WTC11 (cell line): ENCODE measurements at places on chromosomes 3 and 15.

- H3K4me3 ChIP-seq = no peak overlapping the region
- no peak overlapping the region for H3K27ac ChIP-seq
- H3K27me3 ChIP-seq = peaks cover 3% of the 10 kb centered on the region; the same call in 1 of the 2 replicates
- H3K36me3 ChIP-seq = peaks cover 12% of the 10 kb centered on the region
- no peak for DNase-seq
These were observed 69.7 kb downstream of the FMN1 start for GRCh38 chr15:33124811-33125210.

DNA sequence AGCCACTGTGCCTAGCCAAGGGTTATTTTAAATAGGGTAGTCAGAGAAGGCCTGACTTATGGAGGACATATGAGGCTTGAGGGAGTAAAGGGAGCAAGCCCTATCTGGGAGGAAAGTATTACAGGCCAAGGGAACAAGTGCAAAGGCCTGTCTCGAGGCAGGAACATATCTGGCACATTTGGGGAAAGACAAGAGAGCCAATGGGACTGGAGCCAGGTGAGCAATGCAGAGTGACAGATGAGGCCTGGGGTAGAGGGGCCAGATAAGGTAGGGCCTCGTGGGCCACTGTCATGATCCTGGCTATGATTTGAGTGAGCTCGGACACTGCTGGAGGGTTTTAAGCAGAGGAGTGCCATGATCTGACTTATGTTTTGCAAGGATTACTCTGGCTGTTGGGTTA, 43.8 kb downstream of the DCP1A start:
- no peak overlapping the region for H3K4me3 ChIP-seq
- peaks cover 32% of the 10 kb centered on the region for H3K36me3 ChIP-seq

- no peaks in the 10 kb centered on the region for H3K27me3 ChIP-seq
- DNase-seq = no peak
- H3K36me3 ChIP-seq = peaks cover 73% of the 10 kb centered on the region
- H3K4me3 ChIP-seq = no peak overlapping the region
- H3K4me1 ChIP-seq = 0 out of 2 replicates have a peak, but pooled peaks cover 2% of the 10 kb centered on the region
These were observed 37.6 kb downstream of the MTMR10 start for GRCh38 chr15:30953731-30954378.

DNA sequence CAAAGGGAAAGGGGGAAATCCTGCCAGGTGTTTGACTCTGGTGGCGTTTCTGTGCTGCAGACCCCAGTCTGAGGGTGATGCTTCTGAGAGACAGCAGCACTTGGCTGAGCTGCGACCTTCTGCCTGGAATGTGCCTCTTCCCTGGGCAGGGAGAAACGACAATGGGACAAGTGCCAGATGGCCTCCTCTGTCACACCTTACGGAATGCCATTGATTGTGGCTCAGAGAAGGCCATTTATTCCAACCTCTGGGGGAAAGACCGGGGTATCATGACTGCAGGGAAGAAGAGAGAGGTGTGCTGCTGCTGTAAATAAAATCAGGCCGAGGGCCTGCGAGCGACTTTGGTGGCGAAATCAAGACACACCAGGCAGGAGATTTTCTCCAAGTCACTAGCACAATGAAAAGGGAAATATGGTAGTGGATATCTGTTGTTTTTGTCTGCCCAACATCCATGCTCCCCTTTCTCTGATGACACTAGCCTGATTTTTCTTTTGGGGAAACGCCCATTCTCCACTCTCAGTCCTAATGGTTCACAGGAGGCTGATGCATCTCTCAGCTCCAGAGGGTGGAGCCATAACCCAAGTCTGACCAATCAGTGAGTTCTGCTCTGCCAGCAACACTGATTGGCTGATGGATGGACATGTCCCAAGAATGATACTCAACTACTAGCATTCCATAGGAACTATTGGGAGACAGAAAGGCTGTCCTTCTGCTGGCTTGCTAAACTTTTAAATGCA, 336.1 kb downstream of the FOXP1 start:
- H3K4me1 ChIP-seq = peaks cover 54% of the 10 kb centered on the region
- peak overlapping the region; percentile 85 for H3K27ac ChIP-seq
- DNase-seq = peak; percentile 36
- H3K4me3 ChIP-seq = no peak overlapping the region
- no peaks in the 10 kb centered on the region for H3K36me3 ChIP-seq

DNA sequence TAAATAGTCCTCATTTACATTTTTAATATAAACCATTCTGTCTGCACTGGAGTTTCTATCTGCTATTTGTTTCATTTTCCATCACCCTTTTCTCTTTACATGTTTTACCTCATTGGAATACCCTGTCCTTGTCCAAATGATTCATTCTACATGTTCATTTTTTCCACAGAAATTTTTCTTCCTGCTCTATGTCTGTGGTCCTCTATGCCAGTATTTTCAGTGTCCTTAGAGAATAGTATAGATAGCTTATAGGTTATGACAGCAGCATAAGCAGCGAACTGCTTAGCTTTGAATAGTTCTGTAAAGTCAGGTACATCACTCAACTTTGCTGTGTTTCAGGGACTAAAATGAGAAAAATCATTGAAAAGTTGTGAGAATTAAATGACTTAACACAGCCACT, 742.3 kb upstream of the CBLB start:
- H3K4me3 ChIP-seq = no peak overlapping the region
- peaks cover 25% of the 10 kb centered on the region for H3K36me3 ChIP-seq
- no peak for DNase-seq
- peaks cover 20% of the 10 kb centered on the region for H3K4me1 ChIP-seq
- H3K27me3 ChIP-seq = no peaks in the 10 kb centered on the region; the same call in 1 of the 2 replicates

- no peak overlapping the region for H3K4me3 ChIP-seq
- DNase-seq = no peak
- H3K36me3 ChIP-seq = no peaks in the 10 kb centered on the region
- H3K27ac ChIP-seq = no peak overlapping the region
- peaks cover 17% of the 10 kb centered on the region for H3K4me1 ChIP-seq
These were observed 25.1 kb upstream of the CDCP1 start for GRCh38 chr3:45171283-45171682.

DNA sequence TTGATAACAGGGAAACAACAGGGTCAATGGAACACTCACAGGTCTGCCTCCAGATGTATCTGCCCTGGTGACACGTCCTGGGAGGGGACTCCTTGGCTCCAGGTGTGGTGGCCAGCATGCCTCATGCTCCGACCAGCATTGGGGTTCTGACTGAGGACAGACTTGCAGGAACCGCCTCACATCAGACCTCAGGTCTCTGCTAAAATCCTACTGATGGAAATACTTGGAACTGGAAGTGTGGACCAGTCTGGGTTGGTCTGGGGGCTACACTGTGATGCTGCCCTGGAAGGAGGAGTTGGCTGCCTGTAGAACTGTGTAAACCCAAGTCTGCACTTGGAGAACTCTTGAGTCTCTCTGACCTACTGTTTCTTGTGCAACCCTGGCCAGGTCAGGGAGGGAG, 17.1 kb upstream of the KY start:
- no peaks in the 10 kb centered on the region for H3K36me3 ChIP-seq
- peaks cover 11% of the 10 kb centered on the region for H3K27me3 ChIP-seq
- DNase-seq = no peak
- no peak overlapping the region for H3K27ac ChIP-seq

DNA sequence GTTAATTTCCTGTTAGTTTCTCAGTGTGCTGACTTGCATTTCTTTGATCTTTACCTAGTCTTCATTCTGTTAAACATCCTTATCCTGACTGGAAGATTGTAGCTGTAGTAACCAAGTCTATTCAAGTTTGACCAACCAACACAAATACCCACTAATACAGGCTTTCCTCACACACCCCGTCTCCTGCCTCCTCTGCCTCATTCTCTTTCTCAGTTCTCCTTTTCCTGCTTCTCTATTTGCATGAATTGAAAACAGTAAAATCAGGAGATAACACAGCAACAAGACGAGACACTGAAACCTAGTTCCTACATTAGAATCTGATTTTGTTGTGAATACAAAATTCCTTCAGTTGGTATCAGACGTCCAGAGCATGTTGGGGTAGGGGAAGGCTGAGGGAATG, 116.9 kb upstream of the ARPP21 start:
- H3K27ac ChIP-seq = no peak overlapping the region
- H3K36me3 ChIP-seq = no peaks in the 10 kb centered on the region
- no peak for DNase-seq
- H3K27me3 ChIP-seq = no peaks in the 10 kb centered on the region
- peaks cover 10% of the 10 kb centered on the region for H3K4me1 ChIP-seq
- no peak overlapping the region for H3K4me3 ChIP-seq

DNA sequence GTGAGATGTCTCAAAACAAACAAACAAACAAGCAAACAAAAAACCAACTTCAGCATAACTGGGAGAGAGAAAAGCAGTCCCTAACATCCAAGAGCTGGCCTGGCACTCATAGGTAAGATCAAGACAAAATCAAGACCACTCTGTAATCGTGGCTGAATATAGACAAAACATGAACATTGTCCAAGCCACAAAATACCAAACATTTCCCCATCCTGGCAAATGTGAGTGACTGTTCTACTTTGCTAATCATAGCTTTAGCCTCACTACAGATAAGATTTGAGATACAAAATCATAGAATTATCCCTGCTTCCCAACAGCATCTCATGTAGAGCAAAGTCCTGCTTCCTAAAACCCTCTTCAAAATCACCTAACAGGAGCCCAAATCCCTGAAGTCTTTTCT, 116.7 kb upstream of the PRTG start:
- no peak overlapping the region for H3K4me3 ChIP-seq
- H3K4me1 ChIP-seq = no peaks in the 10 kb centered on the region
- no peaks in the 10 kb centered on the region for H3K27me3 ChIP-seq
- no peak for DNase-seq
- no peak overlapping the region for H3K27ac ChIP-seq
- no peaks in the 10 kb centered on the region for H3K36me3 ChIP-seq

- H3K4me1 ChIP-seq = peaks cover 22% of the 10 kb centered on the region
- no peak overlapping the region for H3K27ac ChIP-seq
- no peaks in the 10 kb centered on the region for H3K36me3 ChIP-seq
- no peak overlapping the region for H3K4me3 ChIP-seq
- no peak for DNase-seq
These were observed 53.0 kb downstream of the RLBP1 start for GRCh38 chr15:89168316-89168833.

DNA sequence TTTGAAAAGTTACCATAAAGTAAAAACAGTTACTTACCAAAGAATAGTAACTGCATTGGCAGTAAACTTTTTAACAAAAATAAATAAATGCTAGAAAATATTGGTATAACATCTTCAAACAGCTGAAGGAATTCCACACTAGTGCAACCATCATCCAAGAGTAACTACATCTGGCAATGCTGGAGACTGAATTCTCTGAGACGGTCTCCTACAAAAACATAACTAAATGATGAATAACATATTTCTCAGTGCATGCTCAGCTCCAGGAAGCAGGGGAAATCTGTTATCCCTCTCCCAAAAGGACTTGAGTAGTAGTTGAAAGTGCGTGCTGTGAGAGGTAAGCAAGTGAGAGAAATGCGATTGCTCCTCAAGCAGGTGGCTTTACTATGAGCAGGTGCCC, 526.8 kb upstream of the CCDC54 start:
- H3K4me3 ChIP-seq = no peak overlapping the region
- H3K27ac ChIP-seq = no peak overlapping the region
- peaks cover 7% of the 10 kb centered on the region for H3K4me1 ChIP-seq
- peaks cover 2% of the 10 kb centered on the region; the same call in 1 of the 2 replicates for H3K27me3 ChIP-seq
- peaks cover 19% of the 10 kb centered on the region for H3K36me3 ChIP-seq

DNA sequence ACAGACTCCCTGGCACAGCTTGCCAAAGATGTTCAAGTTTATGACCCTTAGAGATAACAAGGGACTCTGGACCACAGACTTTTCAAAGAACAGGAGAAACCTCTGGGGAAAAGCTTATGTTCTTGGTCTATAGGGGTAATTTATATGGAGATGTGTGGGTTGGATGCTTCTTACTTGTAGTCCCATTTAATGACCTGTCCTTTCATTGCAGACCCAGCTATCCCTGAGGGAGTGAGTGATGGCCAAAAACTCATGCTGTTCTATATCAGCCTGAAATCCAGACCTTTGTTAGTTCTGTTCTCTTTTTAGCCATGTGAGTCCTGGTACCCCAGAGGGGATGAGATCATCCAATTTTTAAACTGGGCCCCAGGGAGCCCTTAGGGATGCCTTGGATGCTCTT, 43.7 kb upstream of the MRPL3 start:
- no peaks in the 10 kb centered on the region for H3K4me1 ChIP-seq
- H3K4me3 ChIP-seq = no peak overlapping the region
- no peaks in the 10 kb centered on the region for H3K36me3 ChIP-seq
- no peak for DNase-seq

- H3K27me3 ChIP-seq = no peaks in the 10 kb centered on the region
- no peak for DNase-seq
- no peaks in the 10 kb centered on the region for H3K36me3 ChIP-seq
These were observed 305.6 kb upstream of the STT3B start for GRCh38 chr3:31227131-31227562.

DNA sequence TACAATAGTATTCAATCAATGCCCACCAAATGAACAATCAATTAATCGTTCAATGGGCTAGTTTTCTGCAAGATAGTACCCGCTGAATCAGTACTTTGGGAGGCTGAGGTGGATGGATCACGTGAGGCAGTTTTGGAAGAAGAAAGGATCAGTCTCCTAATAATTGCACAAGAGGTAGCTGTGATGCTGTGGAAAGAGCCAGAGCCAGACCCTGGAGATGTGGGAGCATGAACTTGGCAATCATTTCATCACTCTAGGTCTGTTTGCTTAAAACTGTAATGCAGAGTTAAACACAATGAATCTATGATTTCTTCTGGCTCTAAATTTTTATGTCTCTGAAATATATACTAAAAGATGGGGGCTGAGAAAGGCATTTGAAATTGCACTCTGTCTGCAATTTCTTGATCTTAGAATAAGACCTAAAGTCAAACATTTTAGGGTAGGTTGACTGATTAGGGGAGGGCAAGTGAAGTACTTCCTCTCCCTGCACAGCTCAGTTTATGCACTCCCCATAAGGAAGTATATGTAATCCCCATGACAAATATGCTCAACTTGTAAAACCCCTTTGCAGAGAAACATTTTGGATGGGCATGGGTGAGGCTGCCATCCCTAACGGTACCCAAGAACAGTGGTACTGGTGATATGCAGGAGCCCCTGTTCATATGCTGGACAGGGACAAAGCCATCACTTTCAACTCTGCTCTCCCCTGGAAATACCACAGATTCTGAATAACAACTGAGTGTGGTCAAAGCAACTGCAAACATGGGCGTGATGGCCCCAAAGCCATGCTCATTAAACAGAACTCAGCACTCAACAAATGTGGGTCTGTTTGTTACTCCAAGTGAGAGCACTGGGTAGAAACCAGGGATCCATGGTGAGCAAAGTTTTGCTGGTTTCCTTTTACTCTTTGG, 28.6 kb upstream of the SPATA12 start:
- DNase-seq = no peak
- H3K4me3 ChIP-seq = no peak overlapping the region
- H3K27me3 ChIP-seq = no peaks in the 10 kb centered on the region
- peaks cover 4% of the 10 kb centered on the region for H3K36me3 ChIP-seq
- H3K27ac ChIP-seq = no peak overlapping the region

DNA sequence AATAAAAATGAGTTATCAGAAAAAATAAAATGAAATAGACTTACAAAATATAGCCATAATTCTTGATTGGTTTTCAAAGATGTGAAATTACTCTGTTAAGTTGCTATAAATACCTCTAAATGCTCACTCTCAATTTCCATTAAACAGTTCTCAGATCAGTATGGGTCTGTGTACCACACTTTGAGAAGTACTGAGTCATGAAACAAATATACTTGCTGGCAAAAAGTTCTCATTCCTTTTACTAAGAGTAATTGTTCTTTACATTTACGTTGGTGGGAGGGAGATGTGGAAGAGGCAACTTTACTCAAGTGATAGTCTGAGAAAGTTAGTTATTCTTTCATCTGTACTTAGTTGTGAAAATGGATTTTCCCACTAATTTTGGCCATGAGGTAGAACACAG, 96.3 kb downstream of the ZNF385D start:
- no peak for DNase-seq
- no peak overlapping the region for H3K27ac ChIP-seq
- no peaks in the 10 kb centered on the region for H3K36me3 ChIP-seq
- peaks cover 10% of the 10 kb centered on the region for H3K4me1 ChIP-seq
- H3K27me3 ChIP-seq = no peaks in the 10 kb centered on the region
- no peak overlapping the region for H3K4me3 ChIP-seq
